Occipital lobe (tissue), 3 donors: ENCODE measurements at places on chromosomes 16 and 17.
A peak's percentile ranks its signal among the peaks of the same experiment; 100 is the strongest.

DNA sequence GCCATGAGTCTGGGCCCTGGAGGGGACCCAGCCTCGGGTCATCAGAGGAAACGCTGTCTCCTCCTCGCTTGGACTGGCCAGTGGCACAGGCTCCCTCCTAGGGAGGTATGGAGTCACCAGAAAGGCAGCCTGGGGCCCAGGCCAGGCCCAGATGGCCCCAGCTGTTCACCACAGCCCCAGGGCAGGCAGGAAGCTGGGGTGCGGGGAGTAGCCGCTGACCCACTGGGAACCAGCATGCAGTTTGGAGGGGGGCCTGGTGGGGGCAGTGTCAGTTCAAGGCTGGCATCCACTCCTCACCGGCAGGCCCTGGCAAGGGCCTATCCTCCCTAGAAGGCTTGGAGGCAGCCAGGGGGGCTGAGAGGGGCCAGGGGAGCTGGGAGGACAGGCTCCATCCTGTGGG lies 48.8 kb downstream of the SDK2 start:
- DNase-seq, result no peak

GRCh38 chr17:70588003-70588402 lies 418.7 kb downstream of the KCNJ2 start:
- DNase-seq, result no peak

DNA sequence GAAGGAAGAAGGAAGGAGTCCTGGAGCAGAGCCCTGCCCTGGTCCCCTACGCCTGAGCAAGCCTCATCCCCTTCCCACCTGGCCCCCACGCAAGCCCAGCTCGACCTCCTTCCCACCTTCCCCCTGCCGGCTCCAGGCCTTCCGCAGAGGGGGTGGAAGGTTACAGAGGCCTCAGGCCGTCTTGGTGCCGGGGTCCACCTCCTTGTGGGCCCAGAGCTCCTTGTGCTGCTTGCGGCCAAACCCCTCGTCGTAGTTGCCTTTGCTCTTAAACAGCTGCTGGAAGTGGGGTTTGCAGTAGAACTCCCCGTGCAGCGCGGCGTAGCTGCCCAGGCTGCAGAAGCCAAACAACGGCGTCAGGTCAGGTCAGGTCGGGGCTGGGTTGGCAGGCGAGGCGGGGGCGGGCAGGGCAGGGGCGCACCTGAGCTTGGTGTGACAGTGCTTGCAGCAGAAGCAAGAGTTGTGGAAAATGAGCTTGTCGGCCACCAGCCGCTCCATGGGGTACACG lies 1.5 kb downstream of the LIMD2 start:
- no peak for DNase-seq

DNA sequence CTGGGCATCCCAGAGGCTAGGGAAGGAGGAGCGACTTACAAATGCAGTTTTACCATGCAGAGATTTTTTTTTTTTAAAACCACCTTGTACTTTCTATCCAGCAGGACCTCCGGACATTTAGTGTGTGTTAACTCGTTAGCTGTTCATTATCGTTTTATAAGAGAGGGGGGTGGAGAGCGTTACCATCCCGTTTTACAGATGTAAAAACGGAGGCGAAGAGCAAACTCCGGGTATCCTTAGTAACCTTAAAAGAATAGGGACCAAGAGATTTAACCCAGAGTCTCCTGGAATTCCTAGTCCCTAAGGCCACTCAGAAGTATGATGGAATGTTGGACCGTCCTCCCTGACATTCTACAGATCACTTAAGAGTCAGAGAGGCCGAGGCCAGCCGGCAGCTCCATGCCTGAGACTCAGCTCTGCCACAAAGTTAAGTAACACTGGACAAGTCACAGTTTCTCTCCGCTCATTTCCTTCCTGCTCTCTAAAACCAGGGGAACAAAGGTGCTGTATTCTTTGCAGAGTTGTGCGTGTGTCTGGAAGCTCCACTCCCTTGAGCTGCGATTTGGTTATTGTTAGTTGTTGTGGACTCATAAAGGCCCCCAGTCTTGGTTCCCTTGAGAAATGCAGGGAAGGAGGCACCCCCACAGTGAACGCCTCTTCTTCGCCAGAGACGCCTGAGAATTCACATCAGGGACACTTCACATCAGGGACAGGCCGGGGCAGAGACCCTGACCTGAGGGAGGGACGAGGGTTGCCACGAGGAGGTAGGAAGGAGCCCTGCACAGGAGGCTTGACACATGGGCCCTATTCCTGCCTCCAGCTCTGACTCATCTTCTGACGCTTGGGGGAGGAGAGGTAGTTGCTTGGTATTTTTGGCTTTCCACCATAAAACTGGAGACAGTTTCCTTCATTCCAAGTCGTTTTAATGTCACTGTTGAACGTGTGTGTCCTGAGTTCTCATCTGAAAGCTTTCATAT lies 1.2 kb downstream of the DUSP14 start:
- peak; percentile 38 for DNase-seq

DNA sequence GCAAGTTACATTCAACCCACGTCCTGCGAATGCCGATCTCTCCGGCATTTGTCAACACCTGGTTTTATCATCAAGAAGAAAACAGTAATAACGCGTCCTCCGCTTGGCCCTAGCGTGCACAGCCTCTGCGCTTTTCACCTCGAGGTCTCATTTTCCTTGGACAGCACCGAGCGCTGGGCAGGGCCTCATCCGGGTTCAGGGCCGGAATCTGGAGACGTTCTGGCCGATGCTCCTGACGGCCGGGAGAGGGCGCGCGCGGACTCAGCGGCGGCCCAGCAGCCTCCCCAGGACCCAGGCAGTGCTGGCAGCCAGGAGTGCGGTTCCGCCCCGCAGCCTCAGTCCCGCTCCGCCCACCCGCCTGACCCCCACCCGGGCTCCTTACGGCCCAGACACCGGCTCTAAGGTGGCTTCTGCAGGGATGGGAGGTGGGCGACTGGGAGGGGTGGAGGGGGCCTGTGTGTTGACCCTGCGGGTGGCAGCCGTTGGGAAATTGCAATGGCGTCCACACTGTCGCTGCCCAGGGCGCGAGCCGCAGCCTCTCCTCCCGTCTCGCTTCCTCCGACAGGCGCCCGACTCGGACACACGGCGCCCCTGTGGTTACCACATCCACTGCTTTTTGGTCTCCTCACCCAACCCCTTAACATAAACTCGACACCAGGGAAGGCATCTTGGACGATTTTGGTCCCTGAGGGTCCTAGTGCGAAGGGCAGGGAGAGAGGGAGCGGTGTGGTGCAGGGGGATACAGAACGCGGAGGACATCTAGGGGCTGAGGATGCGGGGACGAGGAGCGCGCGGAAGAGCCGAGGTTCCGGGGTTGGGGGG lies 7.4 kb upstream of the FLYWCH1 start:
- peak; percentile 79 for DNase-seq
